ENCODE measurements at places on chromosomes 2 and 18. TPM values are rescaled to one million over a fixed set of nuclear protein-coding genes. Genes with fewer than 3 reads are reported as not detected.

The FEZ2 gene
- total RNA-seq, result 54.2 TPM

The GAL3ST2 gene
- not detected for total RNA-seq

The SLC23A3 gene
- total RNA-seq, result 2.0 TPM

The ST3GAL5 gene
- 2.2 TPM for total RNA-seq

The FKBP1B gene
- 12.6 TPM for total RNA-seq

The MYL12B gene
- total RNA-seq, result 834 TPM
